ENCODE measurements at places on chromosomes 5 and 9.
A peak's percentile ranks its signal among the peaks of the same experiment; 100 is the strongest.

- DNase-seq, result peak; percentile 54
These were observed 124.5 kb downstream of the EGFLAM start for GRCh38 chr5:38382898-38383297.

DNA sequence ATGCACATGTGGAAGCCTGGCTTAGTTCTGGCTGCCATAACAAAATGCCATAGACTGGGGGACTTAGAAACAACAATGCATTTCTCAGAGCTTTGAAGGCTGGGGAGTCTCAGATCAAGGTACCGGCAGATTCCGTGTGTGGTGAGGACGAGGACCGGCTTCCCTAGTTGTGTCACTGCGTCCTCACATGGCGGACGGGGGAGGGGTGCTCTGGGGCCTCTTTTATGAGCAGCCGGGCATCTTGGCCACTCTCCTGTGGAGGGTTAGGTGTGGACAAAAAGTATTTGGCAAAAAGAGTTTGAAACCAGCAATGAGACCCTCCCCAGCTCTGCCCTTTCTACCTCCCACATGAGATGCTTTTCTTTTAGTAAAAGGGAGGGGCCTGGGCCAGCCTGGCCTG is 118.5 kb upstream of the LPCAT1 start:
- no peak for DNase-seq

DNA sequence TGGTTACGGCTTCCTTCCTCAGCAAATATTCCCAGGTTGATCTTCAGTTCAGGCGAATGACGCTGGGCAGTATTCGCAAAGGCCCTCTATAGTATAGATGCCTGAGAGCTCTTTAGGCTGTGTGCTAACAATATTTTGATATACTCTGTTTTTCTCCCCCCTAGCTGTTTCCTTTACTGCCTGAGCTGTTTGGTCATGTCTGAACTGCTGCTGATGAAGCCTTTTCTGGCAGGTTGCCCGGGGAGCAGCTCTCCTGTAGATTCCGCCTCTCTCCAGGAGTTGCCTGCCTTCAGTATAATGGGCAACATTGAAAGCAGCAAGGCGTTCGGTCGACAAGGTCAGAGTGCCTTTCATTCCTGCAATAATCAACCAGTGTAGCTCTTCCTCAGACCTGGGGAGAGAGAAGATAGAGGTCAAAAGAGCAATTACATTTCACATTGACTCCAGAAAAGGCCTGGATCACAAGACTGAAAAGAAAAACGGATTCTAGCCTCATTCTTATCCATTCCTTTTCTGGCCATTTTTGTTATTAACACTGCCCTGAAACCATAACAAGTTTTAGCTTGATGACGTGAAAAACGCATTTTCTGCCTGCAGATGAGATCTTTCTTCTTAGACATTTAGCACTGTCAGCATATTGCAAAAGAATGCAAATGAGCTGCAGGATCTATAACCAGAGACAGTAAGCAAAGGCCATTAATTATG is 60.1 kb upstream of the ZNF608 start:
- peak; percentile 76 for DNase-seq

DNA sequence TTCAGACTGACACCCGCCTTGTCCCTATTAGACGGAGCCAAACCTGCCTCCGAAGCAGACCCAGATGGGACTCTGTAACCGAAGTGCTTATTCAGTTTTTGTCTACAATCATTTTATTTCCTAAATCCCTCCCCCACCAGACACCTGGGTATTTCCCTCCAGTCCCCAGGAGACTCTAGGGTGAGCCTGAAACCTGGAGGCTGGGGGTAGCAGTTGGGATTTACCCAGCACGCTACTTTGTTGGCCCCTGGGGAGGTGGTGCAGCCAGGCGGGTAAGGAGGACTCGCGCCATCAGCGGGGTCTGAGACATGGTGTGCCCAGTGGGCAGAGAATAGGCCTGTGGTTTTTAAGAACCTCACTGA is 1.3 kb upstream of the LHX2 start:
- no peak for DNase-seq

- DNase-seq, result no peak
These were observed 176.0 kb downstream of the DAB2IP start for GRCh38 chr9:121827251-121827967.

GRCh38 chr9:117720555-117720954 is 16.4 kb downstream of the TLR4 start:
- no peak for DNase-seq

DNA sequence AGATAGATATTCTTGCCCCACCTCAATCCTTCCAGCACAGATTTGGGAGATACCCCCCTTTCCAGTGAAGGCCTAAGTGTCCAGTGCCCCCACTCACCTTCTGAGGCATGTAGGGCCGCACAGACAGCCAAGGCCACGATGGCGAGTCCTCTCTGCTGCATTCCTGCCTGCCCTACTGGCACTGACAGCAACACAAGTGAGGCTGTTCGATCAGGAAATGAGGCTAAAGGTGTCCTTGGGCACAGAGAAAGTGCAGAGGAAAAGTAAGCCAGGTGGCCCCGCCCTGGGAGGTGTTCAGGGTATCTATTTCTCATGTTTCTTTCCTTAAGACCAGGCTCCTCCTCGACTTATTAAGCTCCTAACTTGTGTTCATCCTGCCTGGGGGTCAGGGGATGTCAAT is at the start of gene CCL28:
TSS of gene CCL28 (minus strand) at position 236 of the 400 bp plus-strand sequence. CDS start at position 161, 75 bp downstream.
- DNase-seq, result no peak

- no peak for DNase-seq
These were observed 523.8 kb downstream of the EFNA5 start for GRCh38 chr5:107146901-107147300.

DNA sequence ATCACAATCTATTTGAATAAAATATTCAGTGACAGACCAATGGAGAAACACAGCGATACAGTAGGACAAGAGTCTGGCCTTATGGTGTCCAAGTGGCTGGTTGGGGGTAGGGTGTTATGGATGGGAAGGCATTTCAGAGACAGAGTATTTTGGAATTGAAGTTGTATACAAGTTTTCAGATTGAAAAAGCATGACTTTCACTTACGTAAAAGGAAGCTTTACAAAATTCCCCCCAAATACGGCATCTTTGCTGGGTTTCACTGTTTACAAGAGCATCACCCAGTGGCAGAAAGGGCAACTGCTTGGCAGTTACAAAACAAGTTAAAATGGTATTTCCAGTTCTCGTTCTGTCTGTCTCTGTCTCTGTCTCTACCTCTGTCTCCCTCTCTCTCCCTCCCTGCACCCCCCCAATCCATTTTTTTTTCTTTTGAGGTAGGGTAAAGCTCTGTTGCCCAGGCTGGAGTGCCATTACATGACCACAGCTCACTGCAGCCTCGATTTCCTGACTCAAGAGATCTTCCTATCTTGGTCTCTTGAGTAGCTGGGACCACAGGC is 86.2 kb downstream of the PTPN3 start:
- no peak for DNase-seq

- no peak for DNase-seq
These were observed 42.0 kb downstream of the FRMPD1 start for GRCh38 chr9:37692622-37693221.

DNA sequence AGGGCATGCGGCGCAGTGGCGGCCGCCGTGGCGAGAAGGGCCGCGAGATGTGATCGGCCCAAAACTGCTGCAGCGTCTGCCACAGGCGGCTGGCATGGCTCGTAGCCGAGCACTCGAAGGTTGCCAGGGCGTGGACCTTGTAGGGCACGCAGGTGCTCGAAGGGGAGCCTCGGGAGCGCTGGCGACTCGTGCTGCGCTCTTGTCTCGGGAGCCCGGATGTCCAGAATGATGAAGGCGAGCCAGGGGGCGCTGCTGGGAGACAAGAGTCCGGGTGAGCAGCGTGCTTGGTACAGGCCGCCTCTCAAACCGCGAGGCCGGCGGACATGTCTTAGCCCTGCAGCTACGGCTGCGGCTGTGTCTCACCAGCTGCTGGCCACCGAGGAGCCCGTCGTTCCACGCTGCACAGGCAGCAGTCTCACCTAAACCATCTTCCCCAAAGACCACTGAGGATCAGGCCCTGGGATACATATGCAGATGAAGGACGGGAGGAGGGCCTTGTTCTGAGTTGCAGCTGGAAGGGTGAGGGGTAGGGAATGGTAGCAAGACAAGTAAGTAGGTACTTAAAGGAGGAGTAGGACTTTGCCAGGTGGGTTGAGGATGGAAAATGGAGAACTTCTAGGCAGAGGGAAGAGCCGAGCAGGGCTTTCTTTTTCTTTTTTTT is 1.7 kb downstream of the CBY3 start:
- peak; percentile 72 for DNase-seq

DNA sequence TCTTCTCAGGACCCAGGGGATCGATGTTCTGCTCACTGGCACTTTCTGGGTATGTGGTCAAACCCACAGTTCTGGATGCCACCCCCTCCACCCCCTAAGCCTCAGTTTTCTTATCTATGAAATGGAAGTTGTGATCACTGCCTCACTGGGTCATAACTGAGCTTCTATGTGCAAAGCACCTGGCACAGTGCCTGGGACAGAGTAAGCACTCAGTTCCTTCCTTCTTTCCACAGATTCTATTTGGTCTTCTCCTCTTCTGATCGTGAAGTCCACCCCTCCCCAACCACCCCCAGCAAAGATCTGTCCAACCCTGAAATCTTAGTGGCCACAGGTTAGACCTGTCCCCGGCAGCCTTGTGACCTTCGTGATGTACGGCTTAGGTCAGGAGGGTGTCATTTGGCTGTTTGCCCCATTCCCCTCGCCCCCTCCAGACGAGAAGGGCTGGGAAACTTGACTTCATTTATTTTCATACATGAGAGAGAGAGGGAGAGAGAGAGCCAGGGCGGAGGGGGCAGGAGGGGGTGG is 181.4 kb downstream of the FGF18 start:
- DNase-seq, result no peak

- DNase-seq, result no peak
These were observed 360.2 kb downstream of the DEPDC1B start for GRCh38 chr5:60339691-60340201.

- DNase-seq, result no peak
These were observed 47.2 kb upstream of the LIFR start for GRCh38 chr5:38603691-38604090.

Data from mesothelial cell of epicardium (in vitro differentiated cells).